Left colon (tissue), 2 donors: ENCODE measurements at places on chromosomes 7 and 10. TPM values are rescaled to one million over a fixed set of nuclear protein-coding genes. Genes with fewer than 3 reads are reported as not detected.

The LEP gene
- total RNA-seq = 0.75 TPM

The NACAD gene
- 0.61 TPM for total RNA-seq

The LIPJ gene
- 0.15 TPM for total RNA-seq

The OPALIN gene
- total RNA-seq = not detected

The PPP3CB gene
- total RNA-seq = 29.3 TPM

The SGPL1 gene
- 68.8 TPM for total RNA-seq

The SAP25 gene
- total RNA-seq = 1.1 TPM

The SEC61A2 gene
- 5.8 TPM for total RNA-seq

The PROSER2 gene
- 11.3 TPM for total RNA-seq

The SCRN1 gene
- 13.4 TPM for total RNA-seq

The RAB19 gene
- total RNA-seq = 14.9 TPM

The SNCG gene
- total RNA-seq = 6.8 TPM

The CCDC7 gene
- 11.4 TPM for total RNA-seq

The NXPH1 gene
- not detected for total RNA-seq

The GALNT17 gene
- total RNA-seq = 0.37 TPM

The STK31 gene
- total RNA-seq = 0.64 TPM

The PCDH15 gene
- total RNA-seq = 0.27 TPM

The KCNIP2 gene
- total RNA-seq = 3.7 TPM

The NKX2-3 gene
- total RNA-seq = 11.7 TPM

The TMEM213 gene
- not detected for total RNA-seq

The ANKRD30A gene
- total RNA-seq = not detected

The COL28A1 gene
- total RNA-seq = 5.1 TPM

The SPAM1 gene
- not detected for total RNA-seq

The ADAM22 gene
- 4.3 TPM for total RNA-seq

The LAMB1 gene
- total RNA-seq = 95.9 TPM

The LRRC18 gene
- not detected for total RNA-seq

The PRKG1 gene
- 17.2 TPM for total RNA-seq

The SPDYE11 gene
- not detected for total RNA-seq

The CUZD1 gene
- total RNA-seq = 0.82 TPM

The LRRC17 gene
- total RNA-seq = 0.67 TPM

The MET gene
- 41.2 TPM for total RNA-seq

The ARHGAP19 gene
- 6.4 TPM for total RNA-seq

The ADCY1 gene
- total RNA-seq = 0.87 TPM
